ENCODE measurements at places on chromosomes 1 and 21. TPM values are rescaled to one million over a fixed set of nuclear protein-coding genes. Genes with fewer than 3 reads are reported as not detected.

The CACNA1S gene
- under 0.01 TPM for total RNA-seq

The DCST1 gene
- total RNA-seq, result not detected

The KIF21B gene
- 127 TPM for total RNA-seq

The TSPAN1 gene
- 0.82 TPM for total RNA-seq

The HES3 gene
- total RNA-seq, result not detected

The OBSCN gene
- total RNA-seq, result 30.2 TPM

GRCh38 chr1:10399444-10399941 lies 629 bp downstream of the PGD start:
- no peak for DNase-seq

DNA sequence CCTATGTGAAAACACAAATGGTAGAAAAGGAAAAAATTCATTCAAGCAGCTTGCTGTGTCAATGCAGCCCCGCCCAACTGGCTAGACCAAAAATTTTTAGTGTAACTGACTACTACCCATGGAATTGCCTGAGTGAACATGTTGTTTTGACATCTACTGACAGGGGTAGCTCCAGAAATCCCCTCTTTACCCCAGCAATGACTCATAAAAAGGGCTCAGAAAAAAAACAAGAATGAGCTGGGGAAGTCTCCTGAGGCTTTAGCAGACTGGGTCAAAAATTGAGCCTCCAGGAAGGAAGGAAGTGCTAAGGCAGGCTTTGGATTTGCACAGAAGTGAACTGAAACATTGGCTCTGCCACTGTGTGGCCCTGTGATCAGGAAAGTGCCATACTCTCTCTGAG lies 24.4 kb upstream of the FGGY start:
- no peak for DNase-seq

DNA sequence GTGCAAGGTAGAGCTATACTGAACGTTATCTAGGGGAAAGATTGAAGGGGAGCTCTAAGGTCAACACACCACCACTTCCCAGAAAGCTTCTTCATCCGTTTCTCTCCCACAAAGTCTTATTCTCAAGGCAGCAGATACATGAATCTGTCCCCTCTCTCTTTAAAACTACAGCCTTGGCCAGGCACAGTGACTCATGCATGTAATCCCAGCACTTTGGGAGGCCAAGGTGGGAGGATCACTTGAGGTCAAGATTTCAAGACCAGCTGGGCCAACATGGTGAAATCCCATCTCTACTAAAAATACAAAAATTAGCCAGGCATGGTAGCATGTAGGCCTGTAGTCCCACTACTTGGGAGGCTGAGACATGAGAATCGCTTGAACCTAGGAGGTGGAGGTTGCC lies 8.1 kb downstream of the CYP4X1 start:
- no peak for DNase-seq

GRCh38 chr1:204072931-204073836 lies at the start of gene SOX13:
TSS of gene SOX13 (plus strand) at chr1:204073115. CDS start at chr1:204112916, 39,801 bp downstream.
- peak; percentile 85 for DNase-seq

DNA sequence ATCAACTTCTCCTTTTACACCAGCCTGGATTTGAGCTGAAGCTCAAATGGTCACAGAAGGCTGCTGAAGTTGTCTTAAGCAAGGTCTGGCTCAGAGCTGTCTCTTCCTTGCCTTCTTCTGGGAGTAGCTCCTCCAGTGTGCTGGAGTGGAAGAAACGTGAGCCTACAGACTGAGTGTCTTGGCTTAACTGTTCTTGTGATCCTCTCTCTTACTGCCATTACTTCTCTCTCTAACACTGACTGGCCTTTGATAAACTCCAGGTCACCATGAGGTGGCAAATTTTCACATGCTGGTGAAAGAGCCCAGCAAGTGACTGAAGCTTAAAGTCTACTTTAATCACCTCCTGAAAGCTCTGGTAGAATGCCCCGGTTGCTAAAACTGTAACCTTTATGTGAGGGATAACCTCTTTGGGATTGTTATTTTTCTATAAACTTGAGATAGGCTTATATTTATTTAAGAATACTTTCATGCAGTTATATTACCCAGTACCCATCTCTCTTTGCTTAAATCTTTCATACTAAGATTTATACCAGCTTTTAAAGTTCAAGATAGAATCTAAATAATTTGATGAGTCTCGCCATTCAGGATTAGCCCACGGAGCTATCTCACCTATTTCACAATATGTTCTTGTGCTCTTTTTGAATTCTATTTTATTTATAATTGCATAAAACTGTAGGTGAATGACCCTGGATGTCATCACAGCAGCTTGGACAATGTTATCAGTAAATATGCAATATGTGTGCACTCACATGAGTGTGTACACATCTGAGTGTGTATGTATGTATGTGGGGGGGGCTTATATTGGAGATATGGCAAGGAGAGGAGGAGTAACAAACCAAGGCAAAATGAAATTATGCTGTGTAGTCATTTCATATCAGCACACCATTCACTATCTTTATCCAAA lies 924.0 kb downstream of the LTN1 start:
- no peak for DNase-seq

DNA sequence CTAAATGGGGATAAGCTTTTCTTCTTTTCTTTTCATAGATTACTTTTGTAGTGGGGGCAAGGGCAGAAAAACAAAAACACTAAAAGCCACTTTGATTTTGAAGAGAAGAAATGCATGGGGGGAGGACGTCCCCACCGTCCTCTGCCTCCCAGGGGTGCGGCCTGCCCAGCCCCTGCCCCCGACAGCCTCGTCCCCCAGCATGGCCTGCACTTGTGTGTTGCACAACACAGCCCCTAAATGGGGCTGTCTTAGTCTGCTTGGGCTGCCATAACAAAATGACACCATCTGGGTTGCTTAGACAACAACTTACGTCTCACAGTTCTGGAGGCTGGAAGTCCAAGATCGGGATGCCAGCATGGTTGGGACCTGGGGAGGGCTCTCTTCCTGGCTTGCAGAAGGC lies 57.3 kb upstream of the TMEM51 start:
- DNase-seq, result no peak

DNA sequence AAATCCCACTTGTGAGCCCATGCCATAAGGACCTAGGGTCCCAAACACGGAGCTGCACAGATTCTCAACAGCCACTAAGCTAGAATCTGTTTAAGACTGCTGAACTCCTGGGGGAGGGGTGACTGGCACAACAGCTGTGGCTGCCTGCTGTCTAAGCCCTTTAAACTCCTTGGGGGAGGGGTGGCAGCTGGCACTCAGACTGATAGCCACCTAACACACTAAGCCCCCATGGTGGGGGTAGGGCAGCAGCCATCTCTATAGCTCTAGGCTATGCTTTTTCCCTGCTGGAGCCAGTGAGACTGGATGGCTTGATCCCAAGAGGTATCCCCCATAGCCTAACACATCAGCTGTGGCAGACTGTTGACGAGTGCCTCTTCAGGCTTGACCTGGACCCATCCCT lies 73.3 kb upstream of the FMO3 start:
- no peak for DNase-seq

DNA sequence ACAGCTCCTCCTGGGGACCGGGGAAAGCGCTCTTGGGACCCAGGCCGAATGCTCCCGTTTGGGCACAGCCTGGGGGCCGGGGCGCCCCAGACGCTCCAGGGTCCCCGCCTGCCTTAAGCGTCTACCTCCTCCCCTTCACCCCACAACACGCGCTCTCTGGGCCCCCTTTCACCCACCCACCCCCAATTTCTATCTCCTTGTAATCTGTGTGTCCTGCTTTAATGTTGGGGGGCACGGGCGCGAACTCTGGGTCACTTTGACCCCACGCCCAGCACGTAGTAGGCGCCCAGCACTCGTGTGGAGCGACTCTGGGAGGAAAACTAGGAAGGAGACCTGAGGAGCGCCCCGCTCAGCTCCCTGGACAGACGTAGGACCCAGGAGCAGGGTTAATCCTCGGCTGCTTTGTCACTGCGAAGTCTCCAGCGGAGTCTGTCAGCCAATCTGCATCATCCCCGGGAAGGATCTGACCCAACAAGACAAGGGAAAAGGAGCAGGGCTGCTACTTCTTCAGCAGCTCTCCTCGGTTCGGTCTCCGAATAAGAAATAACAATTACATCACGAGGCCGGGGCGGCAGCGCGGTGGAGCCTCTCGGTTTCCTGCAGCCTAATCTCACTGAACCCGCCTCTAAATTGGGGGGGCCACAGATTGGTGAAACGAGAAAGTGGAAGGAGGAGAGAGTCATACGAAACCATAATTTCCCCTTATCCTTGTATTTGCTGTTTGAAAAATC lies 757 bp upstream of the NRIP1 start:
- peak; percentile 58 for DNase-seq
